Mesothelial cell of epicardium (in vitro differentiated cells): ENCODE measurements at places on chromosomes 11 and 22. TPM values are rescaled to one million over a fixed set of nuclear protein-coding genes. Genes with fewer than 3 reads are reported as not detected.

GRCh38 chr11:29119707-29120618 is 896.9 kb downstream of the KCNA4 start:
- no peak for DNase-seq

GRCh38 chr22:37633625-37634416 is 5.6 kb upstream of the SH3BP1 start:
- DNase-seq, result peak; percentile 66

- DNase-seq, result no peak
Measured at GRCh38 chr11:117826832-117827231, 2.3 kb upstream of the FXYD2 start.

DNA sequence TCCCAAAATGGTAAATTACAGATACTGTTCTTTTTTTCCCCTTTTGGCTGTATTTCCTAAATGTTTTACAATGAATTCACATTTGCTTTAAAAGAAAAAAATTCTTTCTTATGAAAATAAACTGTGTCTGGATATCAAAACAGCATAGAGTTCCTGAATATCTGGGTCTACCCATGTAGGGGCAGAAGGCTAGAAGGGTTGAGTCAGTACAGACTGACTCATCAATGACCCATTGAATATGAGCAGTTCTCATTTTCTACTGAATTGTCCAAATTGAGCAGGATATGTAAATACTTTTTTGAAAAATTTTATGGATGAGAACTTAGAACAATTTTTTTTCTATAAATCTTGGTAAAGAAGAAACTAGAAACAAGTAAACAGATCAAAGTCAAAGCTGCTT is 16.3 kb upstream of the C11orf87 start:
- no peak for DNase-seq

FUT4 gene
- total RNA-seq, result 12.9 to 14.0 TPM (median 12.9 TPM) in 3 replicates
